GM03348 (cell line): ENCODE measurements at places on chromosomes 16 and 17.

GRCh38 chr17:78806451-78806850, 24.4 kb upstream of the CYTH1 start:
- no peak for DNase-seq

DNA sequence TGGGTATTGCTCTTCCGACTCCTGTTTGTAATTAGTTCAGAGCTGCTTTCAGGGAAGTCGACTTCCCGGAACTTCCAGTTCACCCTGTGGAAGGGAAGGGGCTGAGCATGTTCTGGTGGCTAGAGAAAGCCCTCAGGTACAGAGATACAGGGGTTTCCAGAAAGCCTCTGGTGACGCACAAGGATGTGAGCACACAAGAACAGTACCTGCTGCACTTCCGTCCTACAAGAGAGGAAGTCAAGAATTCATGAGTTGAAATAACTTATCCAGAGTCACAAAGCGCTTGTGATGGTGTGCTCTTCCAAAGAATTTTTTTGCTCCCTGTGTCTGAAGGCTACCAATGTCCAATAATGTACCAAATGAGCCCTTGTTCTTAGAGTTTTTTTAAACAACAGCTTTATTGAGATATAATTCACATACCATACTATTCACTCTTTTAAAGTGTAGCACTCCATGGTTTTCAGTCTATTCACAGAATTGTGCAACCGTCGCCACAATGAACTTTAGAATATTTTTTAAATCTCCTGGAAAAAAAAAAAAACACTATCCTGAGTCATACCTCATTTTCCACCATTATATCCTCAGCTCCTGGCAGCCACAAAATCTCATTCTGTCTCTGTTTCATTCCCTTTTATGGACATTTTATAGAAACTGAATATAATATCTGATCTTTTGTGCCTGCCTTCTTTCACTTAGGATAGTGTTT, 327.6 kb downstream of the CDH13 start:
- peak; percentile 27 for DNase-seq

DNA sequence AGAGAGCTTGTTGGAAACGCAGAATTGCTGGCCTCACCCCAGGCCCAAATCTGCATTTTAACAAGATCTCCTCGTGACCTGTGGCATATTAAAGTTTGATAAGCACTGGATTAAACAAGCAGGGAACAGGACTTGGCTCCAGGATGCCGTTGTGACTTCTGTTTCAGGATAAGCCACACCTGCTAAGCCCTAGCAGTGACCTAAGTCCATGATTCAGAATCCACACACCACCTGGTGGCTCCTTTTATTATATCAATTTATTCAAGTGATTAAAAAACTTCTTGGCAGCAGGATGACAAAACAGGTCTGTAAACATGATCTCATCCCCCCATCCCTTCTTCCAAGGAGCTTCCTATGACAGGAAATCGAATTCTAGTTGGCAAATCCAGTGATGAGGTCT, 9.1 kb downstream of the NAGPA start:
- no peak for DNase-seq

- DNase-seq = no peak
Measured at GRCh38 chr17:74796866-74797265, 20.7 kb upstream of the NAT9 start.

DNA sequence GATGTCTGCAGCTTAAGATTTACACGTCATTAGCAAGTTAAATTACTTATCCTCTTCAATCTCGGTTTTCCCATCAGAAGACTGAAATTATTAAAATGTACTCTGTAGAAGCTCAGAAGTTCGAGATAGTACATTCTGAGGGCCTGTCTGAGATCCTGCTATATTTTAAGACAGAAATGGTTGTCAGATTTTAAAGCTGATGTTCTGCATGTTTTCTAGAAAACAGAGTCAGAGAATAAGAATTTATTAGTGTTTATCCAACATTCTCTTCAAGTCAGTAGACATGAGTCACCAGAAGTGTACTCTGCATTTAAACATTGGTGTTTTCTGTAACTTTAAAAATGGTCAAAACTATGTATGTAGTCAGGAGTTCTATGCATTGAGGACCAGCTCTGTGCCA, 155.2 kb upstream of the MYOCD start:
- DNase-seq = peak; percentile 23

DNA sequence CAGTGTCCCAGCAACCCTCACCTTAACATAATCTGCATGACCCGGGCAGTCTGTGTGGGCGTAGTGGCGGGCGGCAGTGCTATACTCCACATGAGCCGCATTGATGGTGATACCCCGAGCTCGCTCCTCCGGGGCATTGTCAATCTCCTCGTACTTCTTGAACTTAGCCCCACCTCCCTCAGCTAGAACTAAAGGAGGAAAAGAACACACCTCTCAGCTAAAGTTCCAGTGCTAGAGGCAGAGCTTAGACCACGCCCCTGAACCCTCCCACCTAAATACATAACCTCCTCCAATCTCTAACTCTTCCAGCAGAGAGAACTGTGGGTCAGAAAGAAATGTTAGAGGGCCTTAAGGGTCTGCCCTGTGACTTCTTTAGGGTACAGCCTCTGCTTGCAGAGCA, 855 bp downstream of the TUFM start:
- DNase-seq = peak; percentile 16

DNA sequence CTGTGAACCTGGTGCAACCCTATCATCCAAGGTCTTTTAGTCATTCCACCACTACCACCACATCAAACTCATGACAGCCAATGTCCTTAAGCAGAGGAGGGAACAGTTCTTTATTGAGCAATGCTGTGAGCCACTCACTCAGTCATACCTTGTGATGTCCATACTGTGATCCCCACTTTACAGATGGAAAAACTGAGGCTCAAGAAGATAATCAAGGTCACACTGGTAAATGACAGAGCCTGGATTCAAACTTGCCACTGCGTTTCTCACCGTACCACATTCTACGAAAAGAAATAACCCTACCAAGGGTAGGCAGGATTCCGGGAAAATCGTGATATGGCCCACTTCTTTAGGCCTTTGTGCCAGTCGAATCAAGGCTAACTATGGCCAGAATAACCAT, 172.6 kb downstream of the CCT6B start:
- DNase-seq = no peak

DNA sequence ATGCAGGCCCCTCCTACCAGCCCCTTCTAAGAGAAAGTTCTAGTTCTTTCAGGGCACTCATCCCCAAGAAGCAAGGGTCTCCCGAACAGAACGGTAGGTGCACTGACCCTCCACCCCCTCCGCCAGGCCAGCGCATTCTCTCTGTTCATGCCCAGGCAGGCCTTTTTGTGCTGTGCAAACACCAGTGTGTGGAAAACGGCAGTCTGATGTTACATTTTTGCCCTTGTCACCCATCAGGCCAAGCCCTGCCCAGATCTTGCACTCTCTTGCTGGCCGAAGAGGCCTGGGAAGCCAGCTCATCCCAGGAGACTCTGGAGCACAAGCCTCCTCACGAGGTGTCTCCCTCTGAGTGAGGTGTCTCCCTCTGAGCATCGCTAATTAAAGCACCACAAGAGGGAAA, 16.1 kb upstream of the MTSS2 start:
- no peak for DNase-seq

GRCh38 chr16:52465711-52466267, 81.2 kb downstream of the TOX3 start:
- DNase-seq = no peak

DNA sequence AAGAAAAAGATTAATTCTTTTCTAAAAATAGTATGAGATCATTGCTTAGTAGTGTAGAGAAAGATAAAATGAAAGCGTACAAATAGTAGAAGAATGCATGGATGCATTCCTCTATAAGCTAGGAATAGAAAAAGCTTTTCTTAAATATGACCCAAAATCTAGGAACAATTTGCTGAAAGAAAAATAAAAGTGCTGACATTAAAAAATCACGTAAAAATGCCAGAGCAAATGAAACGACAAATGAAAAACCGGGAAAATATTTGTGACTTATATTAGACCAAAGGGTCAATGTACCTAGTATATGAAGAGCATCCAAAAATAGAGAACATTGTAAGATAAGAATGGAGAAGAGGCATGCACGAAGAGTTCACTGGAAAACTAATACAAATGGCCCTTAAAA, 149.5 kb upstream of the MON1B start:
- no peak for DNase-seq

- peak; percentile 60 for DNase-seq
Measured at GRCh38 chr16:82639666-82640336, 13.0 kb downstream of the CDH13 start.

GRCh38 chr17:40097931-40098845, 2.2 kb downstream of the NR1D1 start:
- DNase-seq = peak; percentile 66

DNA sequence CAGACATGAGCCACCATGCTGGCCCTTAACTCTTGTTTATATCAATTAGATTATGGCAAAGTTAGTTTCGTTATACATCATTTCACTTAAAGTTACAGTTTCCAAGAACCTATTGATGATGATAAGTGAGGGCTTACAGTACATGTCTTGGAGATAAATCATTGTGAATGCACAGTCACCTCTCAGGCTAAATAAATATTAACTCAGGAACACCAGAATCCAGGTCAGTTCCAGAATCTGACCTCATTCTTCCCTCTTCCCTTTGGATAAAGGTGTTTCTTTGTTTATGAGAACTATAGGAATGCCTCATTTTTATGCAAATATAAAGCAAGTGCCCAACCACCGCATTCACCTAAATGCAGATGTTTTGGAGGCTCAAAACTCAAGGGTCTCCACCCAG, 48.4 kb upstream of the CRYM start:
- no peak for DNase-seq

DNA sequence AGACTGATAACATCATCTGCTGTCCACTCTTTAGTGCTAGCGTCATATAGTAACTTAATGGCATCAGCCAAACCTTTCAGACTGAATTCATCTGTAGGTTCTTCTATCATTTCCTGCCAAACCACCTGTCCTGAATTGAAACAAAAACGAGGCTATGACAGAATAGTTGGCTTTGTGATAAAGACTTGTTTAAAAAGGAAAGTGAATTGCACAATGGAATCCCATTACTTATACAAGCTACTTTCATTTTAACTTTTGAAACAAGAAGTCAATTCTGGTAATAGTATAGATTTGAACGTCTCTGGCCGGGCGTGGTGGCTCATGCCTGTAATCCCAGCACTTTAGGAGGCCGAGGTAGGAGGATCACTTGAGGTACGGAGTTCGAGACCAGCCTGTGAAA, 18.2 kb downstream of the LASP1NB start:
- DNase-seq = no peak

DNA sequence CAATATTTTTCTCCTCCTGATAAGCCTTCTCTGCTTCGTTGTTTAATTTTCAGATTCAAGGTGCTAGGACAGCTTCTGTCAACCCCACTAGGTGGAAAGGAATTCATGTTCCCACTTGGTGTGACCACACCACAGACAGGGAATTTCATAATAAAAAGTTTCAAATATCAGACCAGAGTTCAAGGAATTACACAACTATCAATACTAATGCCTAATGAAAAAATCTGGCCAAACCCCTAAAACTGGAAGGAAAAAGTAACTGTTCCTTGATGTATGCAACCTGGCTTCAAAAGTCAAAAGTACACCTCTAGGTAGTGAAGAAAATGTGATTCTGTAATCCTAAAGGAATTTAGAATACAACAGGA, 87.8 kb upstream of the CORO6 start:
- DNase-seq = peak; percentile 44

GRCh38 chr16:17509194-17509593, 38.4 kb upstream of the XYLT1 start:
- DNase-seq = no peak

DNA sequence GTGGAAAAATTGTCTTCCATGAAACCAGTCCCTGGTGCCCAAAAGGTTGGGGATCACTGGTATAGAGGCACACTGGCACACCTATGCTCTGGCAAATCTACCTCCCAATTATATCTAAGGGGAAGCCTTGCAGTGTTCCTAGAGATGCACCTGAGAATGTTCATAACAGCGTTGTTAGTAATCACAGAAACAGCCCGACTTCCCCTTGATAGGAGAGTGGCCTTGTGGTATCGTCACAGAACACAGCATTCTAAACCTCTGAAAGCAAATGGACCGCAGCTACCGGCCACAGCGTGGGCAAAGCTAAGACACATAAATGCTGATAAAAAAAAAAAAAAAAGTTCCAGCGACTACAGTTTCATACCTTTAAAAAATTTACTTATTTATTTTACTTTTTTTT, 39.1 kb upstream of the ADGRG1 start:
- DNase-seq = no peak

DNA sequence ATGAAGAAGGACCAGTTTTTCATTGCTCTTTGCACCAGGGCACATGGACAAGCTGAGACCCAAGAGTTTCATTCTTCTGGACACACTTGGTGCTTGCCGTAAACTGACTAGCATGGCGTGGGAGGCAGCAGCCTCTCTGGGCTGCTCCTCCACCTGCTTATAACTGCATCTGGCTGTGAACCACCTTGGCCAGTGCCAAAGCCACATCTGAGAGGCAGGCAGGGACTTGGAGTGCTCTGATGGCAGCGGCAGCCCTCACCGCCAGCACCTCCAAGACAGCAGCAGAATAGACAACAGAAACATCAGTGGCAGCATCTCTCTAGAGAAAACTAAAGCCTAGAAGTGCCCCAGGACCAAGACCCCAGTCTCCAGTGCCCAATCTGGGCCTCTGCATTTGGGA, 4.7 kb downstream of the KRT37 start:
- no peak for DNase-seq

- peak; percentile 15 for DNase-seq
Measured at GRCh38 chr17:13477180-13477611, 124.5 kb downstream of the HS3ST3A1 start.

DNA sequence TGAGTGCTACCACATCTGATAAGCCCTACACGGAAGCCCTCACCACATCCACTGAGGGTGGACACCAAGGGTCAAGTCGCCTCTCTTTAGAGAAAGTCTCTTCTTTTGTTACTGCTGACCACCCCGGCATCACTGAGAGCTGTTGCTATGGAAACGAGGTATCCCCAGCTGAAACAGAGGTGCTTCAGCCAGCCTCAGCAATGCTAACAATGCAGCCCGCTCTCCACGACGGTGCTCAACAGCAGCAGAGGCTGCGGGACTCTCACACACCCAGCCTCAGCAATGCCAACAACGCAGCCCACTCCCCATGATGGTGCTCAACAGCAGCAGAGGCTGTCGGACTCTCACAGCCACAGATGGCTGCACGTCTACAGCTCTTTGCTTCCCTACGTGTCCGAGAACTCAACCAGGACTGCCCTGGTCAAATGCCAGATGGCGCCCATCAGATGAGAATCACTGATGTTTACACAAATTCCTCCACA, 41.4 kb downstream of the VPS53 start:
- DNase-seq = no peak

DNA sequence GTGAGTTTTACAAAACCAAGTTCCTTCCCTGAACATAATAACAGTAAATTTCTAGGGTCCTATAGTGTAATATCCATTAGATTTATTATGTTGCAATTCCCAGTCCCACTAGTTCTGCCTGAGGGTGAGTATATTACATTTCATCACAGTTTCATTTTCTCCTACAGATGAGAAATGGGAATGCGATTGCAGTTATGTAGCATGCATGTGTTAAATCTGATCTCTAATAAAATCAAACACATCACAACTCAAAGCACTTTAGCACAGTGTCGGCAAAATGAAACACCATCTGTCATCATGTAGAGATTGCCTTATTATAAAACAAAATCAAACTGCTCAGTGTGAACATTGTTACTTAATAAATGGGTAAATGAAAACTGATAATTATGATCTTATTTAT, 180.5 kb upstream of the TOX3 start:
- no peak for DNase-seq

- DNase-seq = peak; percentile 95
Measured at GRCh38 chr16:1102921-1103635, 7.0 kb upstream of the C1QTNF8 start.

- DNase-seq = no peak
Measured at GRCh38 chr16:89903908-89904515, 14.7 kb upstream of the MC1R start.
